Smooth muscle cell of the pulmonary artery (primary cell): ENCODE measurements at places on chromosomes 3 and 15. TPM values are rescaled to one million over a fixed set of nuclear protein-coding genes. Genes with fewer than 3 reads are reported as not detected.

Gene SUCNR1
- total RNA-seq, result 51.2 and 124 TPM in 2 replicates

Gene SENP7
- total RNA-seq, result 7.6 and 11.9 TPM in 2 replicates

Gene FETUB
- total RNA-seq, result not detected in 2 replicates

Gene PPARG
- total RNA-seq, result 6.9 and 25.3 TPM in 2 replicates

Gene TMEM45A
- total RNA-seq, result 92.2 and 160 TPM in 2 replicates

Gene RHCG
- total RNA-seq, result 0.07 and 0.50 TPM in 2 replicates
